ENCODE measurements at places on chromosomes 6 and 20. TPM values are rescaled to one million over a fixed set of nuclear protein-coding genes. Genes with fewer than 3 reads are reported as not detected.

The SCRT2 gene
- total RNA-seq, result not detected

The TMEM244 gene
- not detected for total RNA-seq

The CALHM4 gene
- total RNA-seq, result not detected

The SPATA2 gene
- 7.9 TPM for total RNA-seq

The CTCFL gene
- not detected for total RNA-seq

The TBPL1 gene
- total RNA-seq, result 31.3 TPM

The HS3ST5 gene
- not detected for total RNA-seq

The CYP24A1 gene
- total RNA-seq, result 0.57 TPM

The CLIC5 gene
- 8.0 TPM for total RNA-seq

The PLAGL2 gene
- total RNA-seq, result 95.6 TPM

DNA sequence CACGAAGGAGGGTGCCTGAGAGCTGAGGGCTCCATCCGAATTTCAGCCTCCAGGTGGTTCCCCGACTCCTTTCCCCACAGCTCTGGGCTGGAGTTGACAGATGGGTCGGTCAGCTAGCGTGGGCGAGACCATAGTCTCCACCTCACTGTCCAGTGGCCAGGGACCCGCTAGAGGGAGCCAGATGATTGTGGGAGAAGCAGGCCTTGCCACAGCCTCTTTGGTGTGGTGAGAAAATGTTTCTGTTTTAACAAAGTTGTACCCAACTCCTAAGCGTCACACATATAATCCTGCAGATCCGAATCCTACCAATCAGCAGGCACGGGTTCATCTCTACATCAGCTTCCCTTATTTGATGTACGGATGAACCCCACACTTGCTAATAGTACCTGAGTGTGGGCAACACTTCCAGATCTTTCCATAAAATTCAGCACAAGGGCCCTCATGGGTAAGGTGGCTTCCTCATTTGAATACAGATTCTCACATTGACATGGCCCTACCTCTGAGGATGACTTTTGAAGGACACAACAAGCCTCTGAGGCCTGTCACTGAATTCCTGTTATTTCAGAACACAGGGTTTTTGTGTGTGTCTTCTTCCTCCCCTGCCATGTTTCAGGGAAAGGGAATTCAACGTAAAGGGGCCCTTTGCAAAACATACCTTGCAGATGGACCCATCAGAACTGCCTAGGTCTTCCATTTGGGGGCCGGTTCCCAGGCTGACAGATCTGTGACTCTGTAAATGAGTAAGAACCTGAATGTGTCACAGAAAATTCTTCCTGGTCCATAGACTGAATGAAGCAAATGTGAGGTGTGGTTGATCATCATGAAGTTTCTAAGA is 103.2 kb upstream of the DUSP22 start:
- H3K4me3 ChIP-seq, result peak overlapping the region; percentile 1
- peak; percentile 93 for DNase-seq
- H3K4me1 ChIP-seq, result peaks cover 44% of the 10 kb centered on the region
- peaks cover 2% of the 10 kb centered on the region for H3K27me3 ChIP-seq
- H3K27ac ChIP-seq, result peak overlapping the region; percentile 64

- no peak for DNase-seq
- H3K36me3 ChIP-seq, result no peaks in the 10 kb centered on the region
- peaks cover 4% of the 10 kb centered on the region for H3K27me3 ChIP-seq
Measured at GRCh38 chr6:104428184-104428583, 431.5 kb downstream of the HACE1 start.

DNA sequence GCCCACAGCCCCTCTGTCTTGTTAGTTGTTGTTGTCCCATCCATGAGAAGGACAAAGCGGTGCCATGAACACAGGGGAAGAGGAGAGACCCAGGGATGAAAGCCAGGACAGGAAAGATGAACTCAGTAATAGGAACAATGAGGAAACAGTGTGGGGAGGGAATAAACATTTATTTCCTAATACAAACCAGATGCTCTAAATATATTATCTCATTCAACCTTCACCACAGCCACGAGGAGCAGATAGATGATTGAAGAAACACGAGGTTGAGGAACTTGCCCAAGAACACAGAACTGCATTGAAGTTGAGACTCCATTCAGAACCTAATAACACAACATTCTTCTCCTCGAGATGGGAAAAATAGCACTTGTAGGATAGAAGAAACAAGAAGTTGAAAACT is 53.0 kb upstream of the AIG1 start:
- no peak for DNase-seq
- H3K27me3 ChIP-seq, result no peaks in the 10 kb centered on the region
- no peaks in the 10 kb centered on the region for H3K4me1 ChIP-seq
- H3K36me3 ChIP-seq, result no peaks in the 10 kb centered on the region
- H3K27ac ChIP-seq, result no peak overlapping the region
- no peak overlapping the region for H3K4me3 ChIP-seq

DNA sequence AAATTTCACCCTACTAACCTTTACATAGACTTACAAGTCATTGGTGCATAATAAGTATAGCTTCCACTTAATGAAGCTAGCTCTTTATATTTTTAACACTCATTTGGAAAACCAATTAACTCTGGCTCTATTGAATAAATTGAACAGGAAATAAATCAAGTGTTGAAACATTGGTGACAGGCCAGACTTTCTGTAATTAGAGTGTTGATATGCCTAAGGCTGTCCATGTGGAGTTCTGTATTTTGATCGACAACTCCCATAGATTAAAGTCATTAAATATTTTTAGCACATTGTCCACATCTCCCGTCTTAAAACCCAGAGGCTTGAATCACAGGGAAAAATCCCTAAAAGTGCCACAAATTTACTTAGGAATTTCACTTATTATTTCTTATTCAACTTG is 468.3 kb downstream of the KHDRBS2 start:
- no peaks in the 10 kb centered on the region for H3K4me1 ChIP-seq
- H3K36me3 ChIP-seq, result no peaks in the 10 kb centered on the region
- H3K27me3 ChIP-seq, result no peaks in the 10 kb centered on the region
- H3K27ac ChIP-seq, result no peak overlapping the region
- H3K4me3 ChIP-seq, result no peak overlapping the region

GRCh38 chr6:35449287-35449881 is 2.8 kb upstream of the FANCE start:
- no peak overlapping the region for H3K27ac ChIP-seq
- DNase-seq, result peak; percentile 44
- no peaks in the 10 kb centered on the region for H3K27me3 ChIP-seq
- peaks cover 29% of the 10 kb centered on the region for H3K4me1 ChIP-seq

DNA sequence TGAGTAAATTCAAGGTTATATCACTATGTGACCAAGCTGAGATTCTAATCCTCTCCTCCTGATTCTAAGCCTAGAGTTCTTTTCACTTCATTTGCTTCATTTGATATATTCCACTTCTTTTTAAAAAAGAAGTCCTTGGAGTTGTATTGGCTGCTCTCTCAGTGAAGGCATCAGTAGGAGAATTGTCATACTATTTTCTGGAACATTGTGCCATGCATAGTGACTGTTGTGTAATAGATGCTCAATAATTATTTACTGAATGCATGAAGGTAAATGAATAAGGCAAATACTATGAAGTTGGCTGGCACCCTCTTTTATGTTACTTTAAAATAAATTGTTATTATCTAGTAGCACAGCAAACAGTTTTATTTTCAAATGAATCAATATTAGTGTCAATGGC is 189.4 kb downstream of the MTFR2 start:
- H3K4me1 ChIP-seq, result no peaks in the 10 kb centered on the region
- H3K36me3 ChIP-seq, result no peaks in the 10 kb centered on the region
- no peak for DNase-seq
- H3K4me3 ChIP-seq, result no peak overlapping the region

DNA sequence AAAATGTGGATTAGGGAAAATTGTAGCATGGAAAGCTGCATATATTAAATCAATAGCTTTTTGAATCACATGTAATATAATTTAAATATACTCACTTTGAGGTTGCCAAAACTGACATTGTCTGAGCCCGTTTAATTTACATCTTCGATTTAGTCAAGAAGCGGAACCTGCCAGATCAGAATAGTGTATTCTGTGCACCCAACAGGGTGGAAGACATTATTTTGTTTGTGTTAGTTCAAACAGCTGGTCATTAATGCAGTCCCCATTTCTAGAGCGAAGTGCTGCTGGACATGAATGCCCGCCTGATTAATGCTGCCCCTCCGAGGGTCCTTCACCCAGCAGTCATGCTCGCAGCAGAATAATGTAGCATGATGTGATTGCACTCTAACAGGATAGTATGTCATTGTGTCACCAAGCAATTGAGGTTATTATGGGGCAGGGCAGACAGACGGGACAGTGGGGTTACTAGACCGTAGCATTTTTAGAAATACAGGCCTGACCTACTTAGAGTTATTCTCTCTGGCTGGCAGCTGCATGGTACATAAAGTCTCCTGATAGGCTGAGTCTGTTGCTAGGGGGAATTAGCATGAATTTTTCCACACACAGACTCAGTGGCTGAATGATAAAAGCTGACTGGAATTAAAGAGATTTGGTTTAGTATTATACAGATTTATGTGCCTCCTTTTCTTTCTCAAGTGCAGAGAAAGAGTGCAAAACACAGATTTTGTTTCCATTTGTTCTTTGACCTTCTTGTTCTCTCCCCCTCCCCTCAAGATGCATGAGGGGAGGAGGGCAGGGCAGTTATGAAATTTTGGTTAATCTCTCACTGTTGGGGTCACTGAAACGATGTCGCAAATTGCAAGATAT is 147.1 kb downstream of the PRL start:
- no peak for DNase-seq
- H3K4me3 ChIP-seq, result no peak overlapping the region
- peaks cover 26% of the 10 kb centered on the region for H3K27me3 ChIP-seq

DNA sequence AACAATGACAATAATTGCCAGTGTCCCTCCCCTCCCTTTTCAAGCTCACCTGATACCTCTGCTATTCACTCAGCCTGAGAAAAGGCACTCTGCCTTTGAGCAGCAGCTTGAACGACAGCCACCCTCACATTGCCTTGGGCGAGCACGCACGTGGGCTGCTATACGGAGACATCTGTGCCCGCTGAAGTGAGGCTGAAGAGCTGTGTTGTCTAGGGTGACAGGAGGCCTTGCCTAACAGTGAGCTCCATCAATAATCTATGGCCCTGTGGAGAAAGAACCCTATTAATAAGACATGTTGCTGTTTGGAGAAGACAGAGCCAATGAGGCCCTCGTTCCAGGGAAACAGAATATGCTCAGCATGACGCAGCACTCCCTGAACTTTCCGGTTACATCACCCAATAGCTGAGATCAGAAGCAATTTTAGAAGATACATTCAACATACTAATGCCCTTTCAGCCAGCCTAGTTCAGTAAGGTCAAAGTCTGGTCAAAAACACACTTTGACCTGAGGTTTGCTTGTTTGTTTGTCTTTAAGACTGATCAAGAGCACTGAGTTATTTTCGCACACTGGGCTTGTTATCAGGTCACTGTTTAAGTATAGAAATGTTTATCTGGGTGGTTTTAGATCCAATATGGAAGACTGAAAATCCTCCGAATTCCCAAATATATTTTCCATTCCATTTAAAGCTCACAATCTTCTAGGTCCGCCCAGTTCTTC is 30.6 kb downstream of the RBM24 start:
- no peaks in the 10 kb centered on the region for H3K4me1 ChIP-seq
- H3K4me3 ChIP-seq, result no peak overlapping the region
- H3K36me3 ChIP-seq, result no peaks in the 10 kb centered on the region
- peaks cover 2% of the 10 kb centered on the region for H3K27me3 ChIP-seq
- no peak overlapping the region for H3K27ac ChIP-seq

DNA sequence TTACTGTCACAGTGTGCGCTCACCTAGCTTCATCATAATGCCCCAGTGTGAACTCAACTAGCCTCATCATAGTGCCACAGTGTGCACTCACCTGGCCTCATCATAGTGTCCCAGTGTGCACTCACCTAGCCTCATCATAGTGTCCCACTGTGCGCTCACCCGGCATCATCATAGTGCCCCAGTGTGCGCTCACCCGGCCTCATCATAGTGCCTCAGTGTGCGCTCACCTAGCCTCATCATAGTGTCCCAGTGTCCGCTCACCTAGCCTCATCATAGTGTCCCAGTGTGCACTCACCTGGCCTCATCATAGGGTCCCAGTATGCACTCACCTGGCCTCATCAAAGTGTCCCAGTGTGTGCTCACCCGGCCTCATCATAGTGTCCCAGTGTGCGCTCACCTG is 10.6 kb downstream of the TMEM242 start:
- H3K27me3 ChIP-seq, result no peaks in the 10 kb centered on the region
- H3K36me3 ChIP-seq, result peaks cover 3% of the 10 kb centered on the region
- no peak overlapping the region for H3K27ac ChIP-seq
- no peak for DNase-seq
- peaks cover 12% of the 10 kb centered on the region for H3K4me1 ChIP-seq

DNA sequence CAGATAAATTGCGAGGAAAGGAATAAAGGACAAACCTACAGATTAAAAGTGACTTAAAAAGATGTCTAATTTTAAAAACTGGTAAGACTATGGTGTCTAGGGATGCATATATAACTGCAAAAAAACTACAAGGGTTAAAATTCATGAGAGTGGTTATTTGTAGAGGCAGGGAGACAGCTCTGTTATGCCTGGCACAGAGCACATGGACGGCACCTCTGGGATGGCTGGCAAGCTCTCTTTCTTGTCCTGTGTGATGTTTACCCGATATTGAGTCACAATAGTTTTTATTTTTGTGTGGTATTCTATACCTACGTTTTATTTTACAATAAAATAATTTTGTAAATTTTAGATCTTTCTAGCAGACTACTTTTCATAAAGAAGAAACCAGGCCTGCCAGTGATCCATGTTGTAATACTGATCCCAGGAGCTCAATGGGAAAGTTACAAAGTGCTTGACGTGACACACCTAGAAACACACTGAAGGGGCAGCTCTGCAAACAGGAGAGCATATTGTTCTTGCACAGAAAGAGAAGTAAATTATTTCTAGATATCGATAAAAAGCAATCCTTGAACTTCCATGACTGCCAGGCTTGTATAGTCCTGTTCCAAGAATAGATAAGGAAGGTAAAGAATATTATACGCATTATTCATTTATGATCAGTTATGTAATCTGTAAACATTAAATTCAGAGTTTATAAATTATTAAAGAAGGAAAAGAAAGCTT is 290.0 kb downstream of the PTPRK start:
- no peak overlapping the region for H3K27ac ChIP-seq
- H3K4me1 ChIP-seq, result no peaks in the 10 kb centered on the region
- no peak overlapping the region for H3K4me3 ChIP-seq

- H3K4me3 ChIP-seq, result no peak overlapping the region
- peaks cover 4% of the 10 kb centered on the region for H3K27me3 ChIP-seq
- H3K27ac ChIP-seq, result no peak overlapping the region
- peaks cover 11% of the 10 kb centered on the region for H3K4me1 ChIP-seq
Measured at GRCh38 chr6:145015739-145016558, 719.4 kb downstream of the EPM2A start.

- no peaks in the 10 kb centered on the region for H3K27me3 ChIP-seq
- no peak overlapping the region for H3K4me3 ChIP-seq
- H3K36me3 ChIP-seq, result no peaks in the 10 kb centered on the region
Measured at GRCh38 chr6:146581968-146582367, 16.8 kb upstream of the ADGB start.

- no peak overlapping the region for H3K27ac ChIP-seq
- no peaks in the 10 kb centered on the region for H3K27me3 ChIP-seq
- peaks cover 17% of the 10 kb centered on the region for H3K4me1 ChIP-seq
Measured at GRCh38 chr6:97275804-97276203, 7.2 kb downstream of the MMS22L start.

GRCh38 chr6:143967706-143968376 is 40.2 kb downstream of the PLAGL1 start:
- no peaks in the 10 kb centered on the region for H3K4me1 ChIP-seq
- no peaks in the 10 kb centered on the region for H3K27me3 ChIP-seq
- H3K27ac ChIP-seq, result no peak overlapping the region

- no peaks in the 10 kb centered on the region for H3K4me1 ChIP-seq
- H3K4me3 ChIP-seq, result no peak overlapping the region
- DNase-seq, result no peak
- H3K27ac ChIP-seq, result no peak overlapping the region
- H3K36me3 ChIP-seq, result no peaks in the 10 kb centered on the region
Measured at GRCh38 chr6:129153257-129153656, 270.3 kb downstream of the LAMA2 start.
